Choroid plexus epithelial cell (primary cell): ENCODE measurements at places on chromosomes 5 and 9.
A peak's percentile ranks its signal among the peaks of the same experiment; 100 is the strongest.

- peak; percentile 33 for DNase-seq
These were observed 49.5 kb upstream of the SARDH start for GRCh38 chr9:133787754-133788025.

- DNase-seq, result peak; percentile 93
These were observed 36.9 kb upstream of the ANGPTL2 start for GRCh38 chr9:127159325-127159801.

- DNase-seq, result peak; percentile 84
These were observed 45.7 kb downstream of the TMEM174 start for GRCh38 chr5:73218552-73219171.

DNA sequence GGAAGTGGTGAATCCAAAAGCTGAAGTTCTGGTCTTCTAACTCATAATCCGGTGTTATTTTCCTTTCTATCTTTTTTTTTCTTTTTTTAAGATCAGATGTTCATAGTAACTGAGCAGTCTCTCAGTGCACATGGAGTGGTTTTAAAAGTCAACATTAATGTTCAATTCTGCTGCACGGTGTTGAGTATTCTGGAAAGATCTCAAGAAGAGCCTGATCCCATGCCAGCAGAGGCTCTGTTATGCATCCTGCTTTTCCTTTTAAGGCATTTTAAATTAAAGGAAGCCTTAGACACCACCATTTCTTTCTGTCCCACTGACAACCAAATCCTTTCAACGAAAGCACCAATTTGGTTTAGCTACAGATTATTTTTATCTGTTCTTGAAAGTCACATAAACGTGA lies 33.4 kb downstream of the SEMA5A start:
- DNase-seq, result peak; percentile 42

GRCh38 chr5:150389531-150390266 lies 23.0 kb downstream of the CD74 start:
- no peak for DNase-seq

DNA sequence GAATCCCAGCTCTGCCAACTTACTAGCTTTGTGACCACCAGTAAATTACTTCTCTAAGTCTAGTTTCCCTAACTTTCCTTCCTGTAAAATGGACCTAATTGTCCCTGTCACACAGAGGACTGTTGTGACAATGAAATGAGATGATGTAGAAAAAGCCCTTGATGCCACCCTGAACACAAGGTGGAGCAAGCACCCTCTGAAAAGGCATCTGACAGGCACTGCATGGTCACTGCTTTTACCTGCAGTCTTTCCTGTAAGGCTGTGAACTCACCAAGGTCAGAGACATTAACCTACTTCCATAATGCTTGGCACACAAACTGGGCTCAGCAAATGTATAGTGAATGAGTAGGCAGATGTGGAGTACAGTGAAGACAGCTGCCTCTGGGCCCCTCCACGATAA lies 6.1 kb downstream of the SLC31A2 start:
- no peak for DNase-seq

GRCh38 chr5:90813392-90813791 lies 254.8 kb downstream of the ADGRV1 start:
- no peak for DNase-seq

DNA sequence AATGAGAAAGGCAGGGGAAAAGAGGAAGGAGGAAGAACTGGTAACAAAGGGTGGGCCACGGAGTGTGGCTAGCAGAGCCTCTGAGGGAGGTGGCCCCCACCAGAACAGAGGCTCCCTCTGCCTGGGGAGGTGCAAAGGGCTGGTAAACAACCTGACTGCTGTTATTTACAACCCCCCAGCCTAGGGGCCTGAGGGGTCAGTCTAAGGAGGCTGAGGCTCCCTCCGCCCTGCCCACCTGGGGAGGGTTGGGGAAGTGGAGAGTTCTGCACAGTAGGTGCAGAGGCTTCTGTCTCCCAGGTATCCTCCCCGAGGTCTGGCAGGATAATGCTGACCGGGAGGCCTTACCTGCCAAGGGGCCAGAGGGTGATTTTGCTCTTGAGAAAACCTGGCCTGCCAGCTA lies 35.6 kb upstream of the SMU1 start:
- DNase-seq, result no peak

DNA sequence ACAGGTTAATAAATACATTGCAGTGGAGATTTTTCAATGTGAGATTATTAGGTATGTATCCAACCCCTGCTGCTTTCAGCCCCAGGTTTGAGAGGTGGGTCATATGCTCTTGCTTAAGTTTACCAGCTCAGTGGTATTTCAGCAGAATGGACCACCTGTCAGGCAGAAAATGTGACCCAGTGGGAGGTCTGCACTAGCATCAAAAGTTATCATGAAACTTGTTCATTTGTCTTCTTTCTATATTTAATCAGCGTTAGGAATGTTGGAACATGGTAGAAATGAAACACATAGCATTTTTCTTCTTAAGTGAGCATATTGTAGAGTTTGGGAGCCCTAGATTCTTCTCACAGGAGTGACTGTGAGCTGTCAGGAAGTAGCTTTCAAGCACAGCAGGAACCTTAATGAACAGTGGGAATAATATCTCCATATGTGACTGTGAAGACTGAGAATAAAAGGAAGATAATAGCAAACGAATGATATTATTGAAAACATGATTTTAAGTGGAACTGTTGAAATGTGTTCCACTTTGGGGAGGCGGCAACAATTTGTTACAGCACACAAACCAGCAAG lies 596.9 kb upstream of the CDH6 start:
- peak; percentile 30 for DNase-seq

- peak; percentile 99 for DNase-seq
These were observed 55.6 kb downstream of the PTPDC1 start for GRCh38 chr9:94139672-94140417.

GRCh38 chr9:109972026-109972882 lies 192.3 kb downstream of the PALM2AKAP2 start:
- DNase-seq, result no peak

GRCh38 chr5:10860645-10861422 lies 99.8 kb upstream of the DAP start:
- peak; percentile 41 for DNase-seq

DNA sequence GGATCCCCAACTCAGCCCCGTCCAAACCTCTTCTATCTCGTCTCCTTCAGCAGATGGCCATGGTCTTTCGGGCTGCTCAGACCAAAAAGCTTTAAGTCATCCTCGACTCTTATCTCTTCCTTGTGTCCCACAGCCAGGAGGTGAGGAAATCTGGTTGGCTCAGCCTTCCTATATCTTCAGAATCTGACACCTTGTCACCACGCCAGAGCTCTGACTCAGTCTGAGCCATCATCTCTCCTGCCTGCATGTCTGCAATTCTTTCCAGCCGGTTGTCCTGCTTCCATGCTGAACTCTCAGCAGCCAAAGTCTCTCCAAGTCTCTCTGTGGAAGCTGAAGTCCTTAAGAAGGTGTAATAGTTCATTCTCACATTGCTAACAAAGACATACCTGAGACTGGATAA lies 419.3 kb upstream of the ADAMTS16 start:
- peak; percentile 0 for DNase-seq

DNA sequence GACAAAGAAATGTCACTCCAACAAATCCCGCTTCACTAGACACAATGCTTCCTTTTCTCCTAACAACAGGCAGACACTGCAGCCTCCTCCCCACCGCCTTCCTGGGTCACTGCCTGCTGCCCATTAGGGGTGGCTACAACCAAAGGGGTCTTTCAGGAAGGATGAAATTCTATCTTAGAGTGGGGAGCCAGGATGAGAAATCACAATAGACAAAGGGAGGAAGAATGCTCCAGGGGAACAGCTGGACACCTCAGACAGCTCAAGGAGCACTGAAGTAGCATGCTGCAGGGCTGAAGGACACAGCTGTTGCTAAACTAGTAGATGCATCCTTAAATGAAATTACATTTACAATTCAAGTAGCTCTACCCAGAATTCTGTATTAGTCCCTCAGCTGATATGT lies 54.2 kb downstream of the PRELID2 start:
- no peak for DNase-seq

- no peak for DNase-seq
These were observed 881 bp downstream of the SUB1 start for GRCh38 chr5:32586276-32586599.

GRCh38 chr5:37412515-37412914 lies 33.4 kb downstream of the WDR70 start:
- DNase-seq, result no peak

DNA sequence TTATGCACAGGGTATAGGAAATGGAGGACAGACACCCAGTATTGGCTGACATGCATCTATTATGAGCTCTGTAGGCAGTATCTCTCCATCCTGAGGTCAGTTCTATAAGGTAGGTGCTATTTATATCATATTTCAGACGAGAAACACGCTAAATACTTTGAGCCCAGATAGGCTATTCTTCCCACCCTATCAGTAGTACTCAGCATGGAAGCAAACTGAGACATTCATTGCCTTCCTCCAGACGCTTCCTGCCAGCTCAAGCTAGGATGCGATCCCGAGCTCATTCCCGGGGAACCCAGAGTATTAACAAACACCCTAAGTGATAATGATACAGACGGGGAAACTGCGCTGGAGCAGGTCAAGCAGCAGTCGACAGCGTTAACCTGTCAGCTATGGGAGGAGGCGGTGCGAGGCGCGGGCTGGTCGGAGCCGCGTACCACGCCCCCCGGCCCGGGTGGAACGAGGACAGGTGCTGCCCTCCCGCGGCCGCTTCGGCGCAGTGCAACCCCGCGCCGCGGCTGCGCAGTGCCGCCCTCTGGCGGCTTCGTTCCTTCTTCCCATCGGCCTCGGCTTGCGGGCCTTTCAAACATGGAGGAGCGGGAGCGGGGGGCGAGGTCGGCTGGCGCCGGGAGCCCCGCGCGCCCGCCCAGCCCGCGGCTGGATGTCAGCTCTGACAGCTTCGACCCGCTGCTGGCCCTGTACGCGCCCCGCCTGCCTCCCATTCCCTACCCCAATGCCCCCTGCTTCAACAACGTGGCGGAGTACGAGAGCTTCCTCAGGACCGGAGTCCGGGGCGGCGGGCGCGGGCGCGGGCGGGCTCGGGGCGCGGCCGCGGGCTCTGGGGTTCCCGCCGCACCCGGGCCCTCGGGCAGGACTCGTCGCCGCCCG lies at the start of gene LSM11:
Gene LSM11 (plus strand): TSS at position 550 of the 888 bp plus-strand sequence. CDS start 39 bp downstream, at position 589.
- DNase-seq, result peak; percentile 84

DNA sequence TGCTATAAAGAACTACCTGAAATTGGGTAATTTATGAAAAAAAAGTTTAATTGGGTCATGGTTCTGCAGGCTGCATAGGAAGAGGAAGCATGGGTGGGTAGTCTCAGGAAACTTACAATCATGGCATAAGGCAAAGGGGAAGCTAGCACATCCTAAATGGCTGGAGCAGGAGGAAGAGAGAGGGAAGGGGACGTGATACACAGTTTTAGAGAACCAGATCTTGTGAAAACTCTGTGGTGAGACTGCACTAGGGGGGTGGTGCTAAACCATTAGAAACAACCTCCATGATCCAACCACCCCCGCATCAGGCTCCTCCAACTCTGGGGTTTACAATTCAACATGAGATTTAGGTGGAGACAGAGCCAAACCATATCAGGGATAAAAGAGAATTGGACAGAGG lies 624.2 kb downstream of the PRR16 start:
- no peak for DNase-seq

DNA sequence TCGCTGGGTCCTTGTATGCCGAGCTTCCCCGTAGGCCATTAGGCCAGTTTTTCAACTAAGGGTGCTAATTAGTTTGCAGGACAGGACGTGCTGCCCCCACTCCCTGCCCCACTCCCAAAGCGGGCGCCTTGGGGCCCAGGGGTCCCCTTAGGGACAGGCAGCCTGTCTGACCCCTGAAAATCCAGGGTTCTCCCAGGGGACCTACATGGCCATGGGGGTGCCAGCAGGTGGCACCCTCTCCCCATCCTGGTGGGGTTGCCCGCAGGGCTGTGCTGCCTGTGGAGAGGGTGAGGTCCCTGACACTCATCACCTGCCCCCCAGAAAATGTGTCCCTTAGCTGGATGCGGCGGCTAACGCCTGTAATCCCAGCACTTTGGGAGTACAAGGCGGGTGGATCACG lies 8.5 kb upstream of the CCDC187 start:
- DNase-seq, result peak; percentile 61

- peak; percentile 79 for DNase-seq
These were observed 134.6 kb upstream of the CPEB4 start for GRCh38 chr5:173753307-173754168.

DNA sequence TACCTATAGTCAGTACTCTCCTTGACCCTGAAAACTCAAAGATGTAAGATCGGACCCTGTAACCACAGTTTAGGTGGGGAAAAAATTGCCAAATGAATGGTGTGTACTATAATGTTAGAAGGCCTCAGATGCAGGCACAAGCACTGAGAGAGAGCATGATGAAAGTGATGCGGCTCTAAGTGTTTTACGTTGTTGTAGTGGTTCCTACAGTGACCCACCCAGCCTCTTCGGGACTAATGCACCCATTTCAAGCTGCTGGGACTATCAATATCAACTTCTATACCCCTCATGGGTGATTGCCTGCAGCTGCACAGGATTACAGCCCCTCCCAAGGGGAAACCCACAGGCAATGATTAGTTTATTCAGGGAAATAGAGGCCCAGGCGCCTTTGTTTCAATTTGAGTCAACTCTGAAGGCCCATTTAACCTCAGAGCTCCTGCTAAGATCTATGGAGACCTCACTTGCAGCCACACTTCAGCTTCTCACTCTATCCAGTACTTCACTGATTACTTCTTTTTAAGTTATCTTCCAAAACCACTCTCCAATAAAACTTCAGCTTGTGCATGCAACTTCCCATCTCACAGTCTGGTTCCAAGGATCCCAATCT lies 340.7 kb downstream of the NR2F1-AS1 start:
- no peak for DNase-seq

- DNase-seq, result no peak
These were observed 14.7 kb upstream of the ADRB2 start for GRCh38 chr5:148811756-148812155.

DNA sequence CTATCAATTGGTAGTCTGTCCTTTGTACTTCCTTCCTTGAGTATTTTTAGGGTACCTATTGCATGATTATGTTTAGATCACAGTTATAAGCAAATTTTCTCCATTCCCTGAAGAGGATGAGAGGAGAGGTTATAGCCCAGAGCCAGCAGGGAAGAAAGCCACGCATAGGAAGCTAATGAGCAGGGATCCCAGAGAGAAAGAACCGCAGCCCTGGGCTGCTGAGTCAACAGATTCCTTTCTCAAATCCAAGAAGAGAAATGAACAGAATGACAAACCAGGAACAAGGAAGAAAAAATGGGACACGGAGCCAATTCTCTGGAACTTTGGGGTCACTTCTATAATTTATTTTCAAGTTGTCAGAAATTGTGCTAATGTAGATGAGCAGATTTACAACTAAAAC lies 284.5 kb downstream of the RFX3 start:
- DNase-seq, result peak; percentile 51

DNA sequence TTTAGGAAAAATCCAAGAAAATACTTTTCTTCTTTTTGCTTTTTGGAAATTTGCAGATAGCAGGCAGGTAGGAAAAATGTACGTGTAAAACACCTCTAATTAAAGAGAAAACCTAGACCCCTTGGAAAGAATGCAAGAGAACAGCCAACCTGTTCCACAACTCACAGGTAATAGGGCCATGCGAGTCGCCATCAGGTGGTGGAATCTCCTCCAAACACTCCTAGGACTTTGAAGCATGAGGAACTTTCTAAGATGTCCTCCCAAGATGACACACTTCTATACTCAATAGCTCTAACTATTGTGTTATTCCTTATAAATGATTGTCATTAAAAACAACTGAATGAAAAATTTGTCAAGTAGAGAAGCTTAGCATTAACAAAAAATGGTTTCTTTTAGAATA lies 174.0 kb downstream of the TMC1 start:
- no peak for DNase-seq

GRCh38 chr5:130295235-130295634 lies 391.0 kb downstream of the CHSY3 start:
- DNase-seq, result peak; percentile 5

GRCh38 chr5:124866355-124867136 lies 120.1 kb upstream of the ZNF608 start:
- no peak for DNase-seq

- peak; percentile 70 for DNase-seq
These were observed 155.0 kb upstream of the CLINT1 start for GRCh38 chr5:158013939-158014338.

GRCh38 chr9:13450723-13451122 lies 171.2 kb upstream of the MPDZ start:
- no peak for DNase-seq
